Activated naive CD4-positive, alpha-beta T cell (primary cell): ENCODE measurements at places on chromosomes 13 and 19.

- no peak for DNase-seq
Observed at GRCh38 chr13:51785712-51786424, 18.1 kb downstream of the DHRS12 start.

DNA sequence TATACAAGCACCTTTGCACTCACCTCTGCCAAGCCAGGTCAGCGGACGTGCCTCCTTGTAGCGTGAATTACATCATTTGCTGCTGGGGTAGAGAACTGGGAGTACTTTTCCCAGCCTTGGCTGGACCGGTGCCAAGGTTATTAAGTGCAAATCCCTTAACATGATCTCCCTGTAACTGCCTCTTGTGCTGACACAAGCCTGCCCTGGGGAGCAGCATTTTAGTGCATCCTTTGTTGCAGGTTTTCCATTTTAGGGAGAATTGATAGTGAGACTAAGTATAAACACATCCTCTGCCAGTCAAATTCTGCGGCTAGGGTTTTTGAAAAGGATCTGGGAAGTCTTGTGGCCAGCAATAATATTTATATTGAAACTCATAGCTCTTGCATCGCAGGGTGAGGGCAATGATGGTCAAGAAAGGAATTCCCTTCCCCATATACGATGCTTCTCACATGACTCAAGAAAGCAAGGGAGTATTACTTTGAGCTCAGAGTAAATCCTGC lies 32.7 kb upstream of the DCLK1 start:
- no peak for DNase-seq

- DNase-seq: no peak
Observed at GRCh38 chr19:31233295-31233800, 115.9 kb downstream of the TSHZ3 start.

- no peak for DNase-seq
Observed at GRCh38 chr19:30028118-30028991, 86.3 kb downstream of the URI1 start.

GRCh38 chr13:106599875-106600797 lies 32.2 kb upstream of the ARGLU1 start:
- no peak for DNase-seq

DNA sequence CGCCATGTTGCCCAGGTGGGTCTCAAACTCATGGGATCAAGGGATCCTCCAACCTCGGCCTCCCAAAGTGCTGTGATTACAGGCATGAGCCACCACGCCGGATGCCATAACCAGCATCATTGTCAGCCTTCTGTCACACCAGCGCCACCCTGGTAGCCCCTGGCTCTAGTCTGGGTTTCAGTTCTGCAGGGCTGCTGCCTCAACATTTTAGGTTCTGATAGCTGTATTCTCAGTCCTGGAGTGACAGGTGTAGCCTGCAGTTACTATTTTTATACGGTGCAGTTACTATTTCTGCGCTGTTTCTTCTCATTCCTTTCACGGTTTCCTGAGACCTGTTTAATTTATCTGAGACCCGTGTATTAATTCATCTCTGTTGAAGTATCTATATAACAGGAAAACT lies 57.1 kb downstream of the TRPM4 start:
- no peak for DNase-seq

DNA sequence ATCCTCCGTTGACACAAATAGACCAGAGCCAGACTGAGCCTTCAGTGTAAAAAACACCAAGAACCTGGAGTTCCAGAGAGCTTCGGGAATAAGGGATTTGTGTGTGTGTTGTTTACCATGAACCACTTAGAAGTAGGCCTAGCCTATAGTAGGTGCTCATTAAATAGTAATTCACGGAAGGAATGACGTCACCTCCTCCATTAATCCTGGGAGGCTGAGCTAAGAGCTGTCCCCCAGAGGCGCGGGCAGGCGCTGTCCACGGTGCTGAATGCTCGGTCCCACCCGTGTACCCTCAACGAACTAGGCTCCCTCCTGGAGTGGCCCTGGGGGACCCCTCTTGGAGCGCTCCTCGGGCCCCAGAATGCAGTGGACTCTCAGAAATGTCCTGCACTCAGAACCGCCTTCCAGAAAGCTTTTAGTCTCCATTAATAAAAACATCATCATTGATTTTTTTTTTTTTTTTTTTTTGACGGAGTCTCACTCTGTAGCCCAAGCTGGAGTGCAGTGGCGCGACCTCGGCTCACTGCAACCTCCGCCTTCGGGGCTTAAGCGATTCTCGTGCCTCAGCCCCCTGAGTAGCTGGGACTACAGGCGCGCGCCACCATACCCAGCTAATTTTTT lies 6.5 kb downstream of the UNC13A start:
- DNase-seq: peak; percentile 23

DNA sequence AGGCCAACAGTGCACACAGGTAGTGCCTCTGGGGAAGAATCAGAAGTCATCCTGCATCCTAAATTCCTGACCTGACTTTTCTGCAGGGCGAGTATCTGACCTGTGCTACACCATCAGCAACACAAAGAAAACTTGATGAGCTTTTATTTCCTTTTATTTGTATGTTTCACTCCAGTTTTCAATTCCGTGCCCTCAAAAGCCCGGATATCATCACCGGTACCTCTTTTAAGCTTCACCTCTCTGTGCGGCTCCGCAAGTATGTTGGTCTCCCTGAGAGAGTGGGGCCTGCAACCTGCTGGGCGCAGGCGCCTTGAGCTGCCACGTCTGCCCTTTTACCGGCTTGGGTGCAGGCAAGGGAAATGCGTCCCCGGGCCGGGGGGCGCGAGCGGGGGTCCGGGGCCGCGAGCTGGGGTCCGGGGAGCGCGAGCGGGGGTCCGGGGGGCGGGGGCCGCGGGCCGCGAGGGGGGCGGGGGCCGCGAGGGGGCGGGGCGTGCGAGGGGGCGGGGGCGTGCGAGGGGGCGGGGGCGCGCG lies 4.3 kb upstream of the DUXA start:
- no peak for DNase-seq

- peak; percentile 53 for DNase-seq
Observed at GRCh38 chr19:10431943-10432735, 11.8 kb downstream of the PDE4A start.

DNA sequence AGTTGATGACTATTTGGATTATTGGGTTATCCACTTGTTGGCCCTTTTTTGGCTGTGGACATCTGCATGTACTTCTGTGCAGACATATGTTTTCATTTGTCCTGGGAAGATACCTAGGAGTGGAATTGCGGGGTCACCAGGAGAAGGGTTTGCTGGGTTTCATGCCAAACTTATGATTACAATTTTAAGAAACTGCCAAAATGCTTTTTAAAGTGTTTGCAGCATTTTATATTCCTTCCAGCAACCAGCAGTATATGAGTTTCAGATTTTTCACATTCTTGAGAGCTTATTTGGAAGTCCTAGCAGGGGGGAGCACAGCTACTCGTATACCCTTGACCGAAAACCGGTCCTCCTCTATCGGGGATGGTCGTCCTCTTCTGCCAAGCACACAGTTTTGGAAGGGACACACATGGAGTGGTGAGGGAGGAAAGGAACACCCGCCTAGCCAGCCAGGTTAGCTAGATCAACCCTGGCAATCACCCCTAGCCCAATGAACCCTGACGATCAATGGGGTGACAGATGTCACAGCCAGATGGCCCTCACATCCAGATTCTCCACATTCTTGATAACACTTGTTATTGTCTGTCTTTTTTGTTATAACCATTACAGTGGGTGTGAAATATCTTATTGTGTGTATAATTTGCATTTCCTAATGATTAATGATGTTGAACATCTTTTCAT lies 26.7 kb upstream of the RNF113B start:
- no peak for DNase-seq

GRCh38 chr13:50672025-50672424 lies 171.5 kb downstream of the DLEU7 start:
- no peak for DNase-seq

DNA sequence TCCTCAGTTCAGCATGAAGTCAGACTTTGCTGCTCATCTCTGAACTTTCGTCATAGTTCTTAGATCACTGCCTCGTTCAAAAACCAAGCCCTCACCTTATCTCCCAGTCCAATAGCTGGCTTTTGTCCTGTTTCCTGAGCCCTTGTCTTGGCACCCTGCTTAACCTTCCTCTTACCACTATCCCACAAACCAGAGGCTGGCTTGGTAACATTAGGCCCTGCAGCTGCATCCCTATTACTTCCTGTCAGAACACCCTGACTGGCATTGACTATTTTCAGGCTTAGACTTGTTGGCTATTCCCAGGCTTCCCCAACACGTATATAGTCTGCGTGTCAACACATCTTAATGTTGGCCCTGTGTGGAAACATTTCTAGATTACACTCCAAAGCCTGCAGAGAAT lies 172.4 kb downstream of the VWA8 start:
- DNase-seq: no peak

- DNase-seq: no peak
Observed at GRCh38 chr19:41233748-41234240, 14.8 kb downstream of the AXL start.

DNA sequence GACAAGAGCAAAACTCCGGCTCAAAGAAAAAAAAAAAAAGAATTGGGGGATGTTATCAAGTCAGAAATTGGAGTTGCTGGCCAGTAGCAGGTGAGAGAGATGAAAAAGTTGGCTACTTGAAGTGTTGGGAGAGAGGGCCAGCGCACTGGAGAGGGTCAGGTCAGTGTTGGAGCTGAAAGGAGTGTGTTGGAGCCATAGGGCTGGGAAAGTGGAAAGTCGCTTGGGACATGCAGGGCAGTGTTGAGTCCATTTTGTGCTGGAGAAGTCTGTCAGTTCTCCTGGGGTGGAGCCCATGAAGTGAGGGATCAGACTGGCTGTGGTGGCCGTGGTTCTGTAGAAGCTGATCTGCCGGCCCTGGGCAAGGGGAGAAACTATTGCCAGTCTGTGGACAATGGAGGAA lies 1.7 kb downstream of the PPP1R37 start:
- DNase-seq: no peak

DNA sequence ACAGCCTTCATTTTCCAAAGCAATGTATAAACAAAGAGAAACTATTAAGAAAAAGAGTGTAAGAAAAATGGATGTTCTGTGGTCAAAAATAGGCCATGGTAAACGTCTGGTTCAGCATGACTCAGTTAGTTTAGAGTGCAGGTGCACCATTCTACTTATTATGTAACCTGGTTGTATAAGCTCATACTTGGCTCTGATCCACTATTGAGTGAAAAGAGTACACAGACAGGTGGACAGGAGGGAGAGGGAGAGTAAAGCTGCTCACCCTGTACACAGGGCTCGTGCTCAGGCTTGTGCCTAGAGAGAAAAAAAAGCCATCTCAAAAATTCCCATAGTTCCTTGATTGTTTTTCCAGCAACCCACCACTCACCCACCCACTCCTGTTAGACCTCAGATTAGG lies 85.8 kb upstream of the ZNF91 start:
- no peak for DNase-seq

- no peak for DNase-seq
Observed at GRCh38 chr19:31911577-31911976, 433.8 kb upstream of the ZNF507 start.

DNA sequence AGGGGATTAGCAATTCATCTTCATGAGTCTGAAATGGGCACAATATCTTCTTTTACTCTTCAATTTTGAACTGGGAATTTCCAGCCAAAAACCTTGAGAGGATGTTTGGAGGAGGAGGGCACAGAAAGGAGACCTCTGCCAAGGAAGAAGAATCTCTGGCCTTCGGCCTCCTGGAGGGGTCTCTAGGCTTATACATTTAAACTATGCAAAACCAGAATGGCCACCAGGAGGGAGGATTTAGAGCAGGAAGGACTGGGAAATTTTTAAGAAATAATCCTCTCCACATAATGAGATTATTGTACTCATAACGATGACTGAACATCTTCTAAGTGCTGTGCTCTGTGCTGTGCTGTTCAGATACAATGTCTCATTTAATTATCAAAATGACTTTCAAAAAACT lies 325.9 kb downstream of the NDFIP2 start:
- no peak for DNase-seq

DNA sequence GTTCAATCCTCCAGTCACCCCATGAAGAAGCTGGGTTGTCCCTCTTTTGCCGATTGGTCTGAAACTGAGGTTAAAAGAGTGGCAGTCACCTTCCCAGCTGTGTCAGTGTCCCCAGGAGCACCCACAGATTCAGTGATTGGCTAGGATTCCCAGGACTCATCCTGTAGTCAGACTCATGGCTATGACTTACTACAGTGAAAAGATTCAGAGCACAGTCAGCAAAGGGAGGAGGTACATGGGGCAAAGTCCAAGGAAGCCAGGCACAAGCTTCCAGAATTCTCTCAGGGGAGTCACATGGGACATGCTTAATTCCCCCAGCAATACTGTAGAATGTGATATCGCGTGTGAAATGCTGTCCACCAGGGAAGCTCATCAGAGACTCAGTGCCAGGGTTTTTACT lies 14.2 kb downstream of the ZNF473 start:
- no peak for DNase-seq

DNA sequence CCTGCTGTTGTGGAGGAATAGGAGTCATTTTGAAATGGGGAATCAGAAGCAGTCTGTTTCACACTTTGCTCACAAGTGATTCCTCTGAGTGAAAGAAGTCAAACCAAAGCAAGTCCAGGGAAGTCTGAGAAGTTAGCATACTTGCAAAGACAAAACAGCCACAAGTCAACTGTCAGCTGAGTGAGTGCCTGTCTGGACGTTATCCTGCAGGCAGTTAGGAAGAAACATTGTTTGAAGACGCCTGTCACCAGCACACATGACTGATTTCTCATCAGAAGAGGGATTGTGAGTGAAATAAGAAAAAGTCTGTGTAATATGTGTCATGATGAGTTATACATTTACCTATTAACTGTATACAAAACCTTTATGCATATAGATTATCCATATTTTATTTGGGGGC lies 153.5 kb downstream of the KCNRG start:
- no peak for DNase-seq

GRCh38 chr13:99031832-99032231 lies 54.0 kb upstream of the DOCK9 start:
- DNase-seq: no peak

- DNase-seq: no peak
Observed at GRCh38 chr19:542173-542866, 1.5 kb upstream of the GZMM start.

GRCh38 chr13:64723724-64724123 lies 2506.4 kb downstream of the PCDH9 start:
- no peak for DNase-seq
